ENCODE measurements at places on chromosomes 11 and 22.

DNA sequence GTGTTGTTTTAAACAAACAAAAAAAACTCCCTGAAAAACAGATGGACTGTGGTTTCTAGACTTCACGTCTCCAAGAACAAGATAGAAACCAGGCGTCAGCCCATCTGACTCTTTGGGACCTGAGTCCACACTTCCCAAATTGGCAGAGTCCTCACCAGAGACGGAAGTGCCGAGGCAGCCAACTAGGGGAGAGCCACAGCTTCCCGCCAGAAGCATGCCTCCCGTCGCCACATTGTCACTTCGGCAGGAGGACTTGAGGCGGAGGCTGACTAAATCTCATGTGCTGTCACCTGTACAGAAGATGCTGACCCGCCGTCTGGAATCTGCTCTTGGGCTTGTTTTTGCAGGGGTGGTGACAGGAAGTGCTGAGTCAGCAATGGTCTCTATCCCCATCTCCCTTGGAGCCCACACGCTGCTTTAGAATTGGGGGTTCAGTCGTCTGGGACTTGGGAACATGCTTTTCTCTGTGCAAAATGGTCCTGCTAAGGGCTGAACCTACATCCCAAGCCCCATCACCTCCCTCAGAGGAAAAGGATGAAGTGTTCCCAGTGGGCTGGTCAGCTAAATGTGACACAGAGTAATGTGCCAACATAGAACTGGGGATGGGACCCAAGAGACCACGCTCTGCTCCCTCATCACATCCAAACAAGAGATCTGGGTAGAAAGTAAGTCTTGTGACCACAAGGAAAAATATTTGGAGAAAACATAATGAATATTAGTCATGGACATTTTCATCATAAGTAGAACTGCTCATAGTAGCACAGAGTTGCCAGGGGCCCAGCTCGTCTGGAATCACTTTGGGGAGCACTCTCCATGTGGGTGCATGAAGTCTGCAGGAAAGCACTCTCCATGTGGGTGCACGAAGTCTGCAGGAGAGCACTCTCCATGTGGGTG lies 152.9 kb downstream of the SNX19 start:
- no peak for DNase-seq

GRCh38 chr11:106670069-106670468 lies 348.2 kb downstream of the GUCY1A2 start:
- no peak for DNase-seq

DNA sequence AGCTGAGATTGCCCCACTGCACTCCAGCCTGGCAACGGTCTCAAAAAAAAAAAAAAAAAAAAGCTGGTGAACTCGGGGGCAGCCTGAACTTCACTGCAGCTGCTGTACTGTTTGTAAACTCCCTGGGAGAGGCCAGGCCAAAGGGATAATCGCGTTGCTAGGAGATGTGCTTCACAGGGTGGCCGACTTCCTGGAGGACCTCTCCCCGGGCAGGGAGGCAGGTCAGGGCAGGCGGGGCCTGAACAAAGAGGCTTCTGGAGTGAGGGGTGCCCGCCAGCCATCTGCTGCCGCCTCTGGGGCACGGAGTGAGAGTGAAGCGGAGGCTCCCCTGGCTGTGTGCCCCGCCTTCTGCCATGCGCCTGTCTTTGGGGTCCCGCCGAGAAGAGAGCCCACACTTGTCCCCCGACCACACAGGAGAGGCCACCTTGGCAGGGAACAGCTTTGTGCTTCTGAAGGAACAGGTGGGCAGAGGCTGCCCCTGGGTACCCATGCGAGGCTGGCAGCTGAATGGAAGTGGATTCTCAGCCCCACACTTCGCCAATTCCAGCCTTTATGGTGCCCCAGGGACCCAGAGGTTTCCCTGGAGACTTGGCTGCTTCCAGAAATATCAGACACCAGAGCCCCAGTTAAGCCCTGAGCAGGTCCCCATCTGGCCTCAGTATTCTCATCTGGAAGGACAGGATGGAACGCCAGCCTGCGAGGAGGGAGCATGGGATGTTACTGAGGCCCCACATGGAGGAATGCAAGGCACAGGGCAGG lies 29.6 kb downstream of the TMEM184B start:
- DNase-seq, result no peak

DNA sequence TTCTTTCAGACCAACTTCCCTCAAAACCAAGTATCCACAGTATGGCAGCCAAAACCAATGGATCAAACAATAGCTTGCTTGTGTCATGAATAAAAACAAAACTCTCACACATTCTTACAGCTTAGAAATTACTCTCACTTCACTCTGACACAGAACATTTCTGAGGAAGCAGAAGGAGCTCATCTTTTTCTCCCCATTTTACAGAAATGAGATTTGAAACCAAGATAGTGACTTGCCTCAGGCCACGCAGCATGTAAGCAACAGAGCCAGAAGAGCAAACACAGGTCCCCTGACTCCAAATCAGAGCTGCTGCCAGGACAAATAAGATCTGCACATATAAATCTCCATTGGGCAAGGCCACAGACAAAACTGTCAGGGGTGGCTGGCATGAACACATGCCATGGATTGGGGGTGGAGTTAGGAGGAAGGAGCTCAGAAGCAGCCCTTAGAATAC lies 64.8 kb downstream of the RAB30 start:
- no peak for DNase-seq

DNA sequence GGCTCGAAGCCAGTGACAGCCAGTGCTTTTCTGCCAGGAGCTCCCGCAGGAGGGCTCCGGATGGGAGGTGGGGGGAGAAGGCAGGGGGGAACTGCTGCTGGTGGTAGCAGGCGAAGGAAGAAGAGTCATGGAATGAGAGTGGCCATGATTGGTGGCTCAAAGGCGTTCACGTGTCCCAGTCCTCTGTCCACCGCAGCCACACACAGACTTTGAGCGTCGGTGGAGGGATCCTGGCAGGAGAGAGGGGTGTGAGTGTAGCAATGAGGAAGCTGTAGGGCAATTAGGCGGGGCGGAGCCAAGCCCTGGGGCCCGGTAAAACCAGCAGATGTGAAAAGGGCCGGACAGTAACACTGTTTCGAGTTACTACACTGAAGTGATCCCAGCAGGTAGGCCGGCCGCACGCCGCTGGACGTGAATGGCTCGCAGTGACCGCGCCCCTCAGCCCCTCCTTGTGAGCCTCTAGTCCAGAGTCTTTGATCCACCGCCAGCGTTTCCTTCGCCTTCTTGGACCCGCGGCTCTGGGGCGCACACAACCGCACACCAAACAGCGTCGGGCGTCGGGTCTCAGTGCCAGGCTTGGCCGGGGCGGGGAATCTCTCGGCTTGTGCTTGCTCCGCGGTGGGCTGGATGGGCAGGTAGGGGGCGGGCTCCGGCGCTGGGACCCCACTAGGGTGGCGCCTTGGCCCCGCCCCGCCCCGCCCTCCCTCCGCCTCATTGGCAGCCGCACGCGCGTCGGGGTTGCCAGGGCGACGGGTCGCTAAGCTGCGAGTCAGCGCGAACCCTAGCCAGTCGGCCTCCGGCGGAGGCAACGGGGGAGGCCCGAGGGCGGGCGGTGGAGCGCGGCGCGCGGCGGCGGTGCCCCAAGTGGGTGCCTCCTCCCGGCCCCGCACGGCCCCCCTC lies at the start of gene LRRC10B:
Gene LRRC10B, plus strand, starts transcription at position 788 of the 900 bp plus-strand sequence. CDS start 250 bp downstream, outside the sequence.
- no peak for DNase-seq

DNA sequence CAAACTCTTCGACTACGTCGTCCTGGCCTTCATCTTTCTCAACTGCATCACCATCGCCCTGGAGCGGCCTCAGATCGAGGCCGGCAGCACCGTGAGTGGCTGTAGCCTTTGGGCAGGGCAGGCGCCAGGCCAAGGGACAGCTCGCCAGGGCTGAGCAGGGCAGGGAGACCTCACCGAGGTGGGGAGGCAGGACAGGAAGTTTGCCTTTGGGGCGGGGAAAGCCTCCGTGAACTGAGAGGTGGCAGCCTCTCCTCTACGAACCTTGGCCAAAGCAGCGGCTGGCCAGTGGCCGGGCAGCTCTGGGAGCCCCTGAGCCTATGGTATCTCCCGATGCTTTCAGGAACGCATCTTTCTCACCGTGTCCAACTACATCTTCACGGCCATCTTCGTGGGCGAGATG lies 93.2 kb downstream of the CACNA1I start:
- DNase-seq, result no peak

GRCh38 chr22:32714458-32715430 lies 86.8 kb upstream of the TIMP3 start:
- DNase-seq, result no peak

DNA sequence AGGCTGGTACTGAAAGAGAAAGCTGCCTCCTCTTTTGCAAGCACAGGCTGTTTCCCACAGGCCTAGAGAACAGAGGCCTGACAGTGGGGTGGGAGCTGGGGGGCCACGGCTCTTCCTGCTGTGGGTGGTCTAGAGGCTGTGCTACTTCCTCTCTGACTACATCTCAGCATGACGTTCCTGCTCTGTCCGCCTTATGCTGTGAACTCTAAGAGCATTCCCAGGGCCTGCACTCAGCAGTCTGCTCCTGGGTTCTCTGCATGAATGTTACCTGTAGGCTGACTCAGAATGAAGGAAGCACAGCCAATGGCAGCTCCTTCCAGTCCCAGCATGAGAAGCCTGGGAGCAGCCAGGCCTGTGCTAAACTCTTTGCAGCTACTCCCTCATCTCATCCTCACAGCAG lies 534.3 kb downstream of the NTM start:
- DNase-seq, result no peak

DNA sequence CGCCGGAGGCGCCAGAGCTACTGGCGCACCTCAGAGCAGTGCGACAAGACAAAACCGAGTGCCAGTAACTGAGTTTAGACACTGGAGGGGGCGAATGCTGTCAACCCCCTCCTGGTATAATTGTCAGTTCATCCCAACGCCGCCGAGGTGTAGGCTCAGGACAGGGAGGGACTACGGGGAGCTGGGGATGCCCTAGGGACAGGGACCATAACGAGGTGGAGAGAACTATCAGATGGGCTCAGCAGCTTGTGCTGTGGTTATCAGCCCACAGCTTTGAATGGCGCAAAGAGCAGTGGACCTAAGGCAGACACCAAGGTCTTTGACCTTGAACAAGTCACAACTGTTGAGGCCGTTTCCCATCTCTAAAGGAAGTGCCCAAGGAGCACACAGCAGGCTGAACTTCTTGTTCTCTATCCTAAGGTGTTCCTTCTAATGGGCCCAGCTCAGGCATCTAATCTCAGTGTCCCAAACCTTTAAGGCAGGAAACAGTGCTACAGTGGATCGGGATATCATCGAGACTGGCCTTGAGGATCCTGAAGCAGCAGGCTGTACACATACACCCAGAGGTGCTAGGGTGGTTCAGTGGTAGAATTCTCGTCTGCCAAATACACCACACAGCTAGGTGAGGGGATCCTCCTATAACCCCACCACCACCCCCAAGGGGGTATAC lies 958 bp upstream of the TUT1 start:
- no peak for DNase-seq

DNA sequence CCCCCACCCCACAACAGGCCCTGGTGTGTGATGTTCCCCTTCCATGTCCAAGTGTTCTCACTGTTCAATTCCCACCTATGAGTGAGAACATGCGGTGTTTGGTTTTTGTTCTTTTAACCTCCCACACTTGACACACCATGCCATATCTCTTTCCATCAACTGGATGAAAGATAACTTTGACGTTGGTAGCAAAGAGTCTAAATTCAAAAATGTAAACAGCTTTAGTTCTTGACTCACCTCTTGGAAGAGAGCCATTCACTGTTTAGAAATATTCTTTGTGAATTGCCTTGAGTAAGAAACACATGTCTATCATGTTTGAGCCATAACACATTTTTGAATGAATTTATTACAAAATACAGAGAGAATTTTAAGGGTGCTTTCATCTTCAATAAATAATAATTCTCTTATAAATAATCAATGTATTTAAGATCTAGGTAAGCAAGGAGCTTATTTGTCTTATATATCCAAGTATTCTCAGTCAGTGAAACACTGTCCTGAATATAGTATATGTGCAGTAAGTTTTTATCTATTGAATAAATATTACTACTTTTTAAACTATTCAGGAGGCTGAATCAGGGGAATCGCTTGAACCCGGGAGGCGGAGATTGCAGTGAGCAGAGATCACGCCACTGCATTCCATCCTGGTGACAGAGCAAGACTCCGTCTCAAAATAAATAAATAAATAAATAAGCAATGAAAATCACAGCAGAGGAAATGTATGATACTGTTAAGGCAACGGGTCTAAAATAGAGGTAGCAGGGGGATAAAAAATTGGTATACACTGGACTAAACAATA lies 6.7 kb downstream of the CARD18 start:
- DNase-seq, result no peak

GRCh38 chr22:19065298-19065859 lies 56.8 kb downstream of the DGCR2 start:
- no peak for DNase-seq

GRCh38 chr11:2531987-2532703 lies 87.3 kb downstream of the KCNQ1 start:
- DNase-seq, result no peak

- no peak for DNase-seq
Observed at GRCh38 chr11:112864672-112865071, 96.5 kb upstream of the NCAM1 start.

DNA sequence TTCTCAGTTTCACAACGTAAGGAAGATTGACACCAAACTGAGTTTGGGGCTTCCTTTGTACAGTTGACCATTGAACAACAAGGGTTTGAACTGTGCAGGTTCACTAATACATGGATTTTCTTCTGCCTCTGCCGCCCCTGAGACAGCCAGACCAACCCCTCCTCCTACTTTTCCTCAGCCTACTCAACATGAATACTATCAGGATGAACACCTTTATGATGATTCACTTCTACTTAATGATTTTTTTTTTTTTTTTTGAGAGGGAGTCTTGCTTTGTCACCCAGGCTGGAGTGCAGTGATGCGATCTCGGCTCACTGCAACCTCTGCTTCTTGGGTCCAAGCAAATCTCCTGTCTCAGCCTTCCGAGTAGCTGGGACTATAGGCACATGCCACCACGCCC lies 14.6 kb downstream of the RBM4 start:
- no peak for DNase-seq

Data from CMK (cell line).